ENCODE measurements at places on chromosomes 7 and 10.

- no peak for DNase-seq
These were observed 500.2 kb downstream of the GLRX3 start for GRCh38 chr10:130636313-130636930.

- no peak for DNase-seq
These were observed 115.5 kb downstream of the RTKN2 start for GRCh38 chr10:62153191-62153590.

DNA sequence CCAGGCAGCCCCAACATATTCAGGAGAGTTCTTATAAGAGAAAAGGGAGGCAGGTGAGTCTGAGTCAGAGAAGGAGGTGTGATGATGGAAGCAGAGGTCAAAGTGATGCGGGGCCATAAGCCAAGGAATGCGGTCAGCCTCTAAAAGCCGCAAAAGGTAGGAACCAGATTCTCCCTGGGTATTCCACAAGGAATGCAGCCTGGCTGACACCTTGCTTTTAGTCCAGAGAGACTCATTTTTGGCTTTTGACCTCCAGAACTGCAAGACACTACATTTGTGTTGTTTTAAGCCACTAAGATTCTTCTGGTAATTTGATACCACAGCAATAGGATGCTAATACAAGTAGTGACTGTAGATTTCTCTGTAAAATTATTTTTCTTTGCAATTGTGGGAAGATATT lies 151.5 kb upstream of the EEPD1 start:
- DNase-seq: no peak

DNA sequence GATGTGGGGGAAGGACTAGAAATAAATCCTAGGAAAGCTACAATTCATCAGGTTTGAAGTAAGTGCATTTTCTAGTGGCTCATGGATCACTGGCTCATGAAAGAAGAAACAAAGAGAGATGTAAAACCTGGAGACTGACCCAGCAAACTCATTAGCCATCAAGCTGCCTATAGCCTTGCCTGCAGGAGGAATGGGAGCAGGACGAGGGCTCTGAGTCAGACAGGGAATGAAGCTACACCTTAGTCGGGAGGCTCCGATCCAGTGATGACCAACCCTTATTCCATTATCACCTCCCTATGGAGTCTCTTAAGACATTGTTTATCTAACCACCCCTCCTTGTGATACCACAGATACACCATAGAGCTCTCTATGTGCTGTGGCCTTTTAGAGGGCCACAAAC lies 112.5 kb upstream of the WDR11 start:
- no peak for DNase-seq

DNA sequence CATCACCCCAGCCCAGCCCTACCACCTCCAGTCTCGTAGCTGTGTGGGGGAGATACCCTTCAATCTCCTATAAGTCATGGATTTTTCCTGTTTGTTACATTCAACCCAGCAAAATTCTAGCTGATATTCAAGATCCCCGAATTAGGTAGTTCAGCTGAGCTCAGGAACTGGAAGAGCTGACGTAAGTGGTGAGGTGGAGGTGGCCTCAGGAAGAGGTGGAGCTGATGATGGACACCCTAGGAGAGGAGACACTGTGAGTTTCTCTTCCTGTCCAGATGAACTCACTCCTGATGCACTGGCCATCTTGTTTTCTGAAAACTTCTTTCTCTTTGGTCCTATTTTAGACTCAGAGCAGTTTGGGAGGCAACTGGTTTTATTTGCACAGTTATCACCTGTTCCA lies 90.5 kb upstream of the PITRM1 start:
- DNase-seq: no peak

DNA sequence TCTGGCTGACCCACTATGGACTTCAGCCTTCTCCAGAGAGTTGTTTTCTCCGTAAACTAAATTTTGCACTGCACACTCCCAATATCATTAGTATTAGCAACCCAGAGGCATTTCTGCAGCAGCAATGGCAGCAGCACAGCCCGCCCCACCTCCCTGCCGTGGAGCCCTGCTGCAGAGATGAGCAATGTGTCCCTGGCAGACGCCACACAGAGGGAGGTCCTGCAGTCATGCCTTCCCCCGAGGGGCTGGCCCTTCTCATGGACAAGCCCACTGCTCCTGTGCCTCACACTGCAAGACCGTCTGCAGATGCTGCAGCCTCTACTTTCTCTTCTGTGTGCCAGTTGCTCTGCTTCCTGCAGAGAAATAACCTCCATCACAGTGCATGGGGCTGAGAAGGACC lies 393.4 kb upstream of the MKI67 start:
- DNase-seq: no peak

Measured in type B pancreatic cell (in vitro differentiated cells).